ENCODE measurements at places on chromosomes 6 and 20. TPM values are rescaled to one million over a fixed set of nuclear protein-coding genes. Genes with fewer than 3 reads are reported as not detected.

GRCh38 chr6:87869064-87869905, 167.3 kb upstream of the AKIRIN2 start:
- no peak for DNase-seq

DNA sequence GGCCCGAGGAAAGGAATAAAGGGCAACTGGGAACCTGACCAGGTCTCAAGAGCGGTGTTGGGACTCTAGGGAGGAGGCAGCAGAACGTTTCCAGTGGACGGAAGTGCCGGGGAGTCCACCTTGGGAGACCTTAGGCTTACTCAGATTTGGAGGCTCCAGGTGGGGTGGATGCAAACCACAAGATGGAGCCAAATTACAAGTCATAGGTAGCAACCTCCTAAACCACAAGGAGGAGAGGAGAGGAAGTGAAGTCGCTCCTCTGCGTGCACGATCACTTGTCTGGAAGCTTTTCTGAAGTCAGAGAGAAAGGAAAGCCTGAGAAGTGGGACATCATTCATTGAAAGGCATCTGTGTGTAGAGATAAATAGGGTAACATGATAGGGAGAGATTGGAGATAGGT, 9.3 kb downstream of the HLA-DOA start:
- DNase-seq: no peak

- no peak for DNase-seq
Observed at GRCh38 chr6:120908767-120909166, 425.5 kb downstream of the TBC1D32 start.

DNA sequence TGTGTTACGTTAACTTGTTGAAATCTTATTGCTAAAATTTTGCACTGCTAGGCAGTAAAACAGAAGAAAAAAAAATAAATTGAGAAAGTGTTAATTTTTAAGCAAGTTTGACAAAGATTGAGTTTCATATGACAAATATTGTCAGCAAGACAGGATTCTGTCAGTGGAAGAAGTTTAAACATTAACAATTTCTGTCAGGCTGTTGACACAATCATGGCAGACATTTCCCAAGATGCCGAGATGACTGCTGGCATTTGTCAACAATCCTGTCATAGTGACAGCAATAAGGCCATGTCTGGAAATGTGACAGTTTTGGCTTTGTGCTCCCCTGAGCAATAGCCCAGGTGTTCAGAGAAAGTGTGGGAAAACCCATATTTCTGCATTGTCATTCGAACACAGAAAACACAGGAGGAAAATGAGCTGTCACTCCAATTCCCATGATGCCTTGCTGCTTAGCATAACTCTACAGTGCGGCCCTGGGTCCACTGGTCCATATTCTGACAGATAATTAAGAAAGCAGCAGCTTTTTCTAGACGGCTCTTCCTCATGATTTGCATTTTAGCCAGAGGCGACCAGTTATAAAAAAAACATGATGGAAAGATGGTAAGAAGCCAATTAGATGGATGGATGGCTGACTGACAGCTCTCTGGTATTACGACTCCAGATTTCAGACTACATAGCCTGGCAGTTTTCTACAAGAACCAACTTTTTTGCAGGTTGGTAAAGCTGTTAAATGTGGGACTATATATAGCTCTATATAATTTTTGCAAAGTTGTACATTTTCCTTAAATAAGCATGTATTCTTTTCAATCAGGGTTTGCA, 43.6 kb upstream of the DEFB112 start:
- no peak for DNase-seq

GRCh38 chr20:59307270-59307669, 6.9 kb downstream of the EDN3 start:
- DNase-seq: peak; percentile 60

DNA sequence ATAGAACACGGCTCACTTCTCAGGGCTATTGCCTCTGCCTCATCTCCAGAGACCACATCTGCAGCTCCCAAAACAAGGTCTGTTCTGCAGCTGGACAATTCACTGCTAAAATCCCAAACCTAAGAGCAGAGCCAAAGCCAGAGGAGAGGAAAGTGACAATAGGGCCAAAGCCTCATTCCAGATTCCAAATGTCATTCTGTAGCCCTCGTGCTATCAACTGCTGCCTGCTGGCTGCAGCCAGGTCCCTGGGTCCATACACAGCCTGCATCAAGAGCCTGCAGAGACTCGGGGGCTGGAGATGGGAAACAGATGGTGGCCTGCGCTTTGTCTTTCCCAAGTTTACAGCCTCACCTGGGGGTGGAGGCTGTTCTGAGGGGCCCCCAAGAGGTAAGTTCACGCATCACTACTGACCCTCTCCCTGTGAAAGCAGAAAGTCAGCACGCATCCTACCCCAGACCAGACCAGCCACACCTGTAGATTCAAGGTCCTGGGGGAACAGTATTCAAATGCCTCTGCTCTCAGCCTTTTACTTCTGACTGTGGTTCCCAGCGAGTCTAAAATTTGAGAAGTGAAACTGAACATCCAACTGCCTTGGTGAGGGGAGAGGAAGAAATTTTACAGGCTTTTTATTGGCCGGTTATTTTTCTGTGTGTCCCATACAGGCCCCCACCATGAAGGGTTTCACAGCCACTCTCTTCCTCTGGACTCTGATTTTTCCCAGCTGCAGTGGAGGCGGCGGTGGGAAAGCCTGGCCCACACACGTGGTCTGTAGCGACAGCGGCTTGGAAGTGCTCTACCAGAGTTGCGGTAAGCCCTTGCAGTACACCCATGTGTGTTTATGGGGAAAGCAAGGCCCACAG, at the start of gene LY86:
TSS of gene LY86 (plus strand) at position 657 of the 860 bp plus-strand sequence. CDS start at position 672, 15 bp downstream.
- DNase-seq: no peak

- DNase-seq: no peak
Observed at GRCh38 chr20:62244644-62245108, 6.4 kb downstream of the OSBPL2 start.

PPIL6 gene
- total RNA-seq: 2.9 TPM

OPRM1 gene
- total RNA-seq: not detected

RAET1E gene
- 0.16 TPM for total RNA-seq

OR14J1 gene
- total RNA-seq: not detected

ISM1 gene
- total RNA-seq: 0.14 TPM
